Renal cortex interstitium (tissue), 15 donors: ENCODE measurements at places on chromosomes 3 and 15.

DNA sequence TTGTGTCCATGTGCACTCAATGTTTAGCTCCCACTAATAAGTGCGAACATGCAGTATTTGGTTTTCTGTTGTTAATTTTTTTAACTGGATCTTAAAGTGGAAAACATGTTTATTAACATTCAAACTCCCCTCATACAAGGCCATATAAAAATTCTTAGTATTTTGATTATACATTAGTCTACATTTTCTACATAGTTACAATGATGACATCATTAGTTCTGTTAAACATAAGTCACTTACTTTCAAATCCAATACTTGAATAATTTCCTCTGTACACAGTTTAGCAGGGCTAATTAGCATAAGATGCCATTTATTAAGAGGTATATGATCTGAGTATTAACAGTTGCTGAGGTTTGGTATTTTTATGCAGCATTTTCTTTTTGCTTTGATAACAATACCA is 91.3 kb upstream of the CCDC39 start:
- DNase-seq, result no peak

GRCh38 chr3:184177331-184177731 is 2.7 kb downstream of the AP2M1 start:
- no peak for DNase-seq

GRCh38 chr3:115898656-115899410 is 275.5 kb downstream of the GAP43 start:
- DNase-seq, result no peak

- no peak for DNase-seq
Observed at GRCh38 chr15:101003081-101003480, 83.9 kb downstream of the LRRK1 start.

GRCh38 chr3:71998995-71999673 is 214.2 kb upstream of the PROK2 start:
- no peak for DNase-seq

DNA sequence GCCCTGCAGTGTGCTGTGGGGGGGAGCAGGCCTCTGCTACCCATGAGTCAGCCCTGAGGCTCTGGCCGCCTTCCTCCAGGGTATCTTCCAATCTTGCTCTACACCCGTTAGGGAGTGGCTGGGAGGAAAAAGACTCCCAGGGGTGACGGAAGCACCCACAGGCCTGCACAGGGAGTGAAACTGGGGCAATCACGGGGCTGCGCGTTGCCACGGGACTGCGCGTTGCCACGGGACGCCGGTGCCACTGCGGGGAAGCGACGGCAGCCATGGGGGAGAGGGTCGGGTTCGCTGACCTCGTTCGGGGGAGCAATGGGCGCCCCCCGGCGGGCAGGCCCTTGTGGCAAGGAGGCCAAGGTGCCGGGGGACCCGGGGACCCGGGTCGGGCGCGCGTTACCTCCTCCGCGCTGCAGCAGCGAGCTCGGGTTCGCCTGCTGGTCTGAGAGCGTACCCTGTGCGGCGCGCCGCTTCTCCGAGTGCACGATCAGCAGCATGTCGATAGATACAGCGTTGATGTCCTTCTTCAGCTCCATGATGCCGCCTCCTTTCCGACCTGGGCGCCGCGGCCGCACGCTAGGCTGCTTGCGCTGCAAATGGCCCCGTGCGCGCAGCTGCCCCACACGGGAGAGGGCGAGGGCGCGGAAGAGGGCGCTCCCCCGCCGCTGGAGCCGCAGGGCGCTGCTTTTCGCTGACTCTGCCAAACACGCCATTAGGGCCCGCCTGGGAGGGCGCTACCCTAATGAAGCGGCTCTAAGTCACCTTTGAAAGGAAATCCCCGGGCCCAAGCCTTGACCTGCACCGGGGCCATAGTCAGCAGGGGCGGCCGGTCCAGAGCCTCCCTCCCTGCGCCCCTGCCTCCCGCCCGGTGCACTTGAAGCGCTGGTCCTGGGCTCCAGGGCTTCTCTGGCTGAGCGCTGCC is at the start of gene KY:
Gene KY, minus strand, starts transcription at position 592 of the 916 bp plus-strand sequence. Its CDS starts 62 bp downstream, at position 530.
- peak; percentile 52 for DNase-seq

GRCh38 chr15:85580879-85581278 is 200.5 kb downstream of the AKAP13 start:
- DNase-seq, result no peak

GRCh38 chr15:90421527-90421926 is 33.5 kb downstream of the IQGAP1 start:
- no peak for DNase-seq

DNA sequence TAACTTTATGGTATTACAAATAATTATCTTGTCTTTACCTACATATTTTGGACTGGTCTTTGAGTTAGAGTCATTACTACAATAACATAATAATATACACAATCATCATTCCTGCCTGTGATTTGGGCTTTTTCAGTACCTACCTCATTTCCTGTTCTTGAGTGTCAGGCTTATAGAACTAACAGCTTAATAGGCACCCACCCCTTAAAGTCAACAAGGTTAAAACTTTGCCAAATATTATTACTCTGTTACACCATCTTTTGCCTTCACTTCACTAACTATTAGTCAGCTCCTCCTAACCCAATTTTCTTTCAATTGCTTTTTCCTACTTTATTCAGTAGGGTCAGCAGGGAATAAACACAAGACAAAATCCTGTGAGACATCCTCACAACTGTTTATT is 488.7 kb upstream of the AGTR1 start:
- DNase-seq, result no peak
